Stimulated activated CD8-positive, alpha-beta memory T cell treated with anti-CD3 and anti-CD28 coated beads, Interleukin-12 subunit alpha, Interleukin-12 subunit beta, amount 100 ng/mL, for 1 hour (primary cell): ENCODE measurements at places on chromosomes 12 and 14.

- no peak for DNase-seq
Observed at GRCh38 chr12:3772380-3772779, 19.5 kb upstream of the CRACR2A start.

DNA sequence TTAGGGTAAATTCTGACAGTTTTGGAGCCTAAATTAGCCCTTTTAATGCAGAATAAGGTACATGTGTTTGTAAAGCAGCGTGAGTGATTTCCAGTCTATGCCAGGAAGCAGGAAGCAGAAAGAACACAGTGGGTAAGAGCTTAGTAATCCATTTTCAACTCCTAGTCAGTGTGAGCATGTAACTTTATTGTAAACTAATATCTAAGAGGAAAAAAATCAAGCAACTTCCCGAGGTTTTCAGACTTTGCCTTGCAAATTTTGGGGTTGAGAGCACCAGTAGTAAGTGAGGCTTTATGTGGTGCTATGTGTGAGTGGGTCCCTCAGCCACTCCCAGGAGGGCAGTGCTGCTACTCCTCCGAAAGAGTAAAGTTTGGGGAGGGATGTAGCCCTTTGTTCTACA lies 2.9 kb downstream of the CIPC start:
- DNase-seq, result no peak

DNA sequence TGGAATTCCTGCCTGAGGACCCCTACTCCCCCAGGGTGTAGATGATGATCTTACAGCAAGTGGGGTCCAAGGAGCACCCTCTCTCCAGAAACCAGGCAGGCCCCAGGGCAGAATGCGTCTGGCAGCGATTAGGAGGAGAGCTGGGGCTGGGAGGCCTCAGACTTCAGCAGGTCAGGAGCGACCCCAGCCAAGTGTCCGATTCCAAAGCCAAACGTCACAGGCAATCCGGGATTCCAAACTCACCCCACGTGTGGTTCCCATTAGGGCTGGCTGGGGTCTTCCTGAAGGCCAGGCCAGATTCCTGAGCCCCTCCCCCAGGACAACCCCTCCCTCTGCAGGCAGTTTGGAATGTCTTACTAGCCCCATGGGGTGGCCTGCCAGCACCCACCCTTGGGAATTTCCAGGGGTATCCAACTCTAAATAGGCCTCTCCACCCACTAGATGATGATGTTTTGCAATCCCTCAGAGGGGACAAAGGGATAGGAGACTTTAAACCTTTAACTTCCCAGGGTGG lies 17.3 kb upstream of the FIGNL2 start:
- DNase-seq, result no peak

DNA sequence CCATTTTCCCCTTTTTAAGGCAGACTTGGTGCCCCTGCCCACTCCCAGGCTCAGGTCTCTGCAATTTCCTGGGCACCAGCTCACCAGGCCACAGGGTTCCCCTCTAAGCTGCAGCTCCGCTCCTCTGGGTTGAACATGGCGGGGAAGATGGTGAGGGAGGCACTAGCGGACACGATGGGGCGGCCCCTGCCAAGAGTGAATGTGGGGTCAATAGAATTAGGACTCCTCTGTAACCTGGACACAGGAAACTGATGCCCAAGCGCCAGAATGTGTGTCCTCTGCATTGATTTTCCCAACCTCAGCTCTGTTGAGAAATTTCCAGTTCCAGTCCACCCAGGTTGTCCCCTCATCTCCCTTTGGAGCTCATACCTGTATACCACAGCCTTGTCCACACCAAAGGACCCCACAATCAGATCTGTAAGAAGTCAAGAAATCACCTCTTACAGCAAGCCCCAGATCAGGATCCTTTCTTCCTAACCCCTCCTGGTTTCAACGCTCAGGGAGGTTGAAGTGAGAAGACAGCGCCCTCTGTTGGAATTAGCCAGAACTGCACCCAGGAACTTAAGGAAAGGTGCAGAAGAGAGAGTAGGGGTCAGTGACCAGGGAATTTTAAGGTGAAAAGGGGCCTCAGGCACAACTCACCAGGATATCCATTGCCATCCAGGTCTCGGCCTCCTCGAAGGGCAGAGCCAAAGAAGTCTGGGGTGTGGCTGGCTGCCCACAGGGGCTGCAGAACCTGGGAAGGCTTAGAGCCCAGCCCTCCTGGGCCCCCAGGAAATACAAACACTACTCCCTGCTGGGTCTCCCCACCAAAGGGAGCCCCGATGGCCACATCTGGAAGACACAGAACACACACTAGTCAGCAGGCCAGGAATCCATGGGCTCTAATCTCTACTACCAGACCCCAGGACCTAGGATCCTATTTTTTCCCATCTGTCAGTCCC lies 14.7 kb downstream of the ITGA5 start:
- DNase-seq, result no peak

GRCh38 chr12:90896164-90896563 lies 58.8 kb downstream of the CCER1 start:
- DNase-seq, result no peak

- DNase-seq, result peak; percentile 72
Observed at GRCh38 chr12:11581179-11581755, 68.2 kb upstream of the ETV6 start.

GRCh38 chr12:124525455-124525854 lies 42.0 kb downstream of the NCOR2 start:
- DNase-seq, result no peak

GRCh38 chr14:63908667-63909264 lies 56.0 kb downstream of the SYNE2 start:
- DNase-seq, result no peak

GRCh38 chr12:6676962-6677361 lies 12.2 kb downstream of the ZNF384 start:
- DNase-seq, result no peak

DNA sequence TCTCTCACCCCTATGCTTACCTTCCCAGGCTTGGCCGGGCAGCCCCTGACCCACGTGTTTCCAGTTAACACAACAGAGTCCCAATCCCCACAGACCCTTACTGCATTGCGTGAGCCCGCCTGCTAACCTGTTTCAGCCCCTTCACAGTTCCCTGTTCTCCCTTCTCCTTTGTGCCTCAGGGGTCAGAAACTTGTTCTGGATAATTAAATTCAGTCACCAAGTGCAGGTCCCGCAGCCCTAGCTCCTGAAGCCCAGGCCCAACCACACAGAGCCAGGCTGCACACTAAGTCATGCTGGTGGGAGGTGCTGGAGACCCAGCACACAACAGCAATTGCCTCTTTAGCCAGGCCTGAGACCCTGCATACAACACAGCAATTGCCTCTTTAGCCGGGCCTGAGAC lies 9.6 kb downstream of the ISM2 start:
- DNase-seq, result no peak

- no peak for DNase-seq
Observed at GRCh38 chr12:89827592-89827991, 119.0 kb upstream of the ATP2B1 start.

- no peak for DNase-seq
Observed at GRCh38 chr14:90574188-90575131, 177.6 kb downstream of the CALM1 start.
